ENCODE measurements at places on chromosomes 2 and 18.

- no peak for DNase-seq
Observed at GRCh38 chr18:58615140-58616132, 13.5 kb downstream of the ALPK2 start.

GRCh38 chr18:74342416-74343043 lies 26.9 kb downstream of the C18orf63 start:
- no peak for DNase-seq

GRCh38 chr2:9979977-9980376 lies 28.5 kb downstream of the GRHL1 start:
- DNase-seq = no peak

DNA sequence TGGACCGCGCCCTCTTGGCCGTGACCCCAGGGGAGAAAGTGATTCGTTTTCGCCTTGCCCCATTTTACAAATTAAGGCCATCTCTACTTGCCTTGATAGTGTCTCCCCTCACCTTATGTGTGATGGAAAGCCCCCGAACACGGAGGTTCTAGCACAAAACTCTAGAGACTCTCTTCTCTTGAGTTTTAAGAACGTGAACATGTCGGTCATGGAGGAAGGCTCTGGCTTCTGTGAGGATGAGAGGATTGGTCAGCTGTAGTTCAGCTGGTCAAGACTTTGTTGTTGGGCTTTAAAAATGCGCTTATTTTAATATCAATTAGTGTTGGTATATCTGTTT lies 828 bp downstream of the DYNC1I2 start:
- no peak for DNase-seq

DNA sequence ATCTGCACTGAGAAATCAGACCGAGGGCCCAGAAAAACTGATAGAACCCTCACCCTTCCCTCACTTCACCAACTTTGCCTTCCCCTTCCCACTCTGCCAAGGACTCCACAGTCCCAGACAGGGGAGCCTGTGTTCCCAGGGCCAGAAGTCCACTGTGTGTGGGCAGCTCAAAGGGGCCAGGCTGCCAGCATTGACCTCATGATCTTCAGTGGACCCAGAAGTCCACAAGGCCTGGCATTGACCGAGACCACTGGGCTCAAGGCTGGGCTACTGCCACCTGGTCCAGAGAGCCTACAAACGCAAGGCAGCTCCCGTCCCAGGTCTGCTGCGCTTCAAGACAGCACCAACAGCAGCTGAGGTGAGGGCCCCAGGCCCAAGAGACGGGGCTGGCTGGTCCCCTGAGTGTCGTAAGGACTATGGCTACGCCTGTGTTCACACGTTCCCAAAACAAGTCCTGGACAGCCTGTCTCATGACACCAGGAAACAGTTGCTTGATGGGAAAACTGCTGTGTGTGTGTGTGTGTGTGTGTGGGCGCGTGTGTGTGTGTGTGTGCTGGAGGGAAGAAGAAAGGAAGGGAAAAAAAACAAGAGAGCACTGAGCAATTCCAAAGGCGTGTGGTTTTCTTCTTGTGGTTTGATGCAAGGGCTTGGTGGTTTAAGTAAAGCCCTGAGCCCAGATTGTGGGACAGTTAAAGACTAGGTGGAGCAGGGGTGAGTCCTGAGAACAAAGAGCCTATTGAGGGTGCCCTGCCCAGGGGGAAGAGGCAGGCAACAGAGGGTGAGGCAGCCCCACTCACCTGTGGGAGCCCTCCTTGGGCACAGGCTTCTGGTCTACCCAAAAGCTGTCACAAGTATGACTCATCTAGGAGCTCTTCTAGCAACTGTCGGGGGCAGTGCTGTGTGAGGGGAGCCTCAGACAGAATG lies 46.6 kb upstream of the ZBTB7C start:
- DNase-seq = no peak

GRCh38 chr2:886072-887022 lies 64.3 kb upstream of the SNTG2 start:
- no peak for DNase-seq

- DNase-seq = no peak
Observed at GRCh38 chr2:237556773-237557632, 9.4 kb upstream of the PRLH start.

DNA sequence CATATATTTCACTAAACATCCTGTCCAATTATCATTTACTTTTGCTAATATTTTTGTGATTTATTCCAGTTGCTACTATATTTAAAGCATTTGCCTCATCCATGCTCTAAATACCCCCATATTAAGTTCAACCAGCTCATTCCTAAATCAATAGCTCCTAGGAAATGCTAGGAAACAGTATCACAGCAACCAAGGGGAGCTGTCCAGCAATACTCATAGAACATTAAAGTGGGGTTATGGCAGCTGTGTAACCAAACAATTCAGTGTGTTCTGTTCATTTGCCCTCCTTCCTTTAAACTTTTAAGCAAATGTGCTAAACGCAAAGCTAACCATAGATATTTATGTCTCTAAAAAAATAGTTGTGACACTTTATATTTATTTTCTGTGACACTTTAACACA lies 41.1 kb downstream of the ACVR1C start:
- no peak for DNase-seq

DNA sequence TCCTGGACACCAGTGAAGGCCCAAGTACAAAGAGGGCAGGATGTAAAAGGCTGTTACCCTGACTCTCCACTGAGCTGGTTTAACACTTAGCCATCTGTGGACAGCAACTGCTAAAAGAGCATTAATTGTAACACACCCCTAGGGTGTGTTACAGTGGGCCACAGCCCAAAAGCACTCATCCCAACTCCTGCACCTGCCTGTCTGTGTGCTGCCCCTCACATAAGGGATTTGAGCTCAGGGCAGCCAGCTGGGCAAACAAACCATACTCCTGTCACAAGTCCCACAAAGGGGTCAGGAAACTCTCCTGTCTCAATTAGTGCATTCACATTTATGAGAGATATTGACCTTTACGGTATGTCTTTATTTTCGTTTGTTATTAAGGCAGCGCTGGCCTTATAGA lies 833.1 kb upstream of the NXPH2 start:
- DNase-seq = no peak

GRCh38 chr18:5521000-5521399 lies 22.8 kb downstream of the EPB41L3 start:
- no peak for DNase-seq

DNA sequence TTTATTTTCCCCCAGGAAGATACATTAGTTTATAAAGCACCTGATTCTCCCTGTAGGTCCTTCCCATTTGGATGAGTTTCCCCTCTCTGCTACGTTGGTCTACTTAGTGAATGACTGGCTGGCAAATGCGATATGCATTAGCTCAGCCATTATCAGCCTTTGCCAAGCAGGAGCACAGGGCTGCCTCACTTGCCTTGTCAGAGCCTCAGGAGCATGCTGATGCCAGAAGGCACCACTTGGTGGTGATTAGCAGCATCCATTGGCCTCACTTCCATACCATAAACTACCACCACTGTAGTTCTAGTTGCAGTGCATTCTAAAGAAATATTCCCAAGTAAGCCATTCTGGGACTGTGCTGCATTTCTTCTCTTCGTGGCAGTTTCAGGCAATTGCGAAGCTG lies 442.8 kb upstream of the CHST9 start:
- DNase-seq = no peak

GRCh38 chr2:204664708-204665121 lies 119.4 kb downstream of the PARD3B start:
- no peak for DNase-seq

- DNase-seq = no peak
Observed at GRCh38 chr2:11215407-11215806, 60.1 kb downstream of the SLC66A3 start.

GRCh38 chr2:48589170-48589767 lies 28.4 kb upstream of the GTF2A1L start:
- DNase-seq = no peak

DNA sequence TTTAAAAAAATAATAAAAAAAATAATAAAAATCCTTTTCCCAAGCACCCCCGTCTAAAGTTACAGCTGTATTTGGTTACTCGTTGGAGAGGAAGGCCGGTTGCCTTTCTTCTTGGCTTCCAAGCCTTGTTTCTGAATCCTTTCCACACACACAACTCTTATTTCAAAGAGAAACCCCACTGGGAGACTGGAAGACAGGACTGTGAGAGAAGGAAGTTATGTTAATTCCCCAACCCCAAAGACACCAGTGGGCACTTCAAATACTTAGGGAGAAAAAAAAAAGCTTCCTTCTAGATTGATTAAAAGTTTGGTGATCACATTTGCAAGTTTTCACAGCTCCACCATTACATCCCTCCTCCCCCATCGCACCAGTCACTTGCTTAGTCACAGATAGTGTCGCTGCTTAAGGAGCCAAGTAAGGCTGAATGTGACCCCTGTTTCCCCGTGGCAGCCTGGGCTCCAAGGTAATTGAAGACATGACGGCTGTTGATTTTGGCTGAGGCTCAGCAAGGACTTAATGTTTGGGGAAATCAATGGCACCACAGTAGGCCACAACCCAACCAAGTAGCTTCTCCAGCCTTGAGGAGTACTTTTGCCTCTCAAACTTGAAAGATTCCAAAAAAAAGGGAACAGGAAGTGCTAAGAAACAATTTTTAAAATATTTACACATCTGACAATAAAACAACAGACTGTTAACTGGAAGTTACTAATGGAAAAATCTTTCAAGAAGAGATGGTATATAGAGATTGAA lies 40.8 kb upstream of the FRZB start:
- DNase-seq = no peak

- DNase-seq = no peak
Observed at GRCh38 chr2:181670632-181671031, 9.7 kb downstream of the NEUROD1 start.

DNA sequence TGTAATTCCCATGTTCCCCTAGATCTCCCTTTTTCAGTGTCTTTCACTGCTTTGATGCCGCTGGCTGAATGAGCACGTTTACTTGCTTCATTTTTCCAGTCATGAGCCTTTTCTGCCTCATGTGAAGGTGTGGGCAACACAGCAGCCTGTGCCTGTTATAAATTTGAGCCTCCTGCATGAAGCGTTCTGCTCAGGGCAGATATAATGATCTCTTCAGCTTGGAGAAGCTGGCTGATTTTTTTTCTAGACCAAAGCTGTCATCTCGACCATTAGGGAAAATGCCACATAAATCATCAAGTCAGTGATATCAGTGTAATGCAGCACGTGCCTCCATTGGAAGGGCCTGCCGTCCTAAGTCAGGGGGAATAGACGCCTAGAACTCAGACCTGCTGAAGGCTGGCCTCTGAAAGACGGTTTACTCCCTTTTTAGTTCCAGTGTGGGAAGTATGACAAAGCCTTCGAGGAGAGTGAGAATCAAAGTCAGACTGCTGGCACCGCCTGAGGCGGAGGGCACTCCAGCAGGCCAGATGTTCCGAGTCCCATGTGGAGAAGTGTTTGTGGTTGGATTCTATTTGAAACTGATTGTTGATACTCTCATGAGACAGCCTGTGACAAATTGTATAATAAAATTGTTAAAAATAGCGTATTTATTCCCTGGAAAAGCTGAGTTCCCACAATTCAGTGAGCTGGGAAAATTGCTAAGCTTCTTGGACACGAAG lies 196.5 kb downstream of the MYO1B start:
- no peak for DNase-seq

DNA sequence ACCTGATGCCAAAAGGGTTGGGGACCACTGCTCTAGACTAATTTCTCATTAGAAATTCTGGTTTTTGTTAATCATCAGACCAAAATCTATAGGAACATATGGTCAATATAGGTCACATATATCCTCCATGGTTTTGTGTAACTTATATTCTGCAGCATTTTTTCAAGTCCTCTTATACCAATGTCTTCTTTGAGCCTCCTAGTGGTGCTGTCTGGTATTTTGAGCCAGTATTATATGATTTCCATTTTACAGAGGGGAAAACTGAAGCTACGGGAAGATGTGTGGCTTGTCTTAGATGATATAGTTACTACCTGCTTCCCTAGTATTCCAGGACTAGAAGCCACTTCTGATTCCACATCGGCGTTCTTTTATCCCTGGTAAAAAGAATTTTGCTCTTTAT lies 13.8 kb downstream of the MAPK4 start:
- no peak for DNase-seq

GRCh38 chr2:14712111-14712510 lies 79.6 kb downstream of the LRATD1 start:
- no peak for DNase-seq

DNA sequence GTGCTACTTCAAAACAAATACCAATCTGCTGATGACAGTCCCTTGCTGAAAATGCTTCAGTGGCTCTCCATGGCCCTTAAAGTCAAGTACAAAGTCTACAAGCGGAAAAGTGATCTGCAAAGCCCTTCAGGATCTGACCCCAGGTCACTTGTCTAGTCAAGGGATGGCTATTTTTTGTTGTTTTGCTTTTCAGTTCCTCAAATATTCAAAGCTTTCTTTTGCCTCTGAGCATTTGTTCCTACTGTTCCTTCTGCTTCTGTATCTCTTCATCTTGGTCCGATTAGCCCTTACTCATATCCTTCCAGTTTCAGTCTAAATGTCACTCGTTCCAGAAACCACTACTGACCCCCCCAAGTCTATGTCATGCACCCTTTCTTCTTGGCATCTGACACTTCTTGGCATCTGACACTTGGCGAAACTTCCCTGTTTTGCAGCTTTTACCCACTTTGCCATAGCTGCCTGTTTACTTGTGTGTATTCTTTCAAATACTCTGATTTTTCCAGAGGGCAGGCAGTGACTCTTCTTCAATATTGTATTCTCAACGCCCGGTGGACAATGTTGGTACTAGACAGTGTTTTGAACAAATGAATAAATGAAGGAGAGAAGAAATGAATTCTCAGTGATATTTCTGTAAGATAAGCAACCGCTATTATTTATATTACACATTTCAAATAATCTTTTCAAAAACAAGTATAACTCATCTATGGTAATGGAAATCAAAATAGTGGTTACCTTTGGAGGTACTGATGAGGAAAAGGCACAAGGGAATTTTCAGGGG lies 175.9 kb upstream of the FN1 start:
- no peak for DNase-seq

- DNase-seq = no peak
Observed at GRCh38 chr2:79916285-79916684, 388.3 kb downstream of the LRRTM1 start.

DNA sequence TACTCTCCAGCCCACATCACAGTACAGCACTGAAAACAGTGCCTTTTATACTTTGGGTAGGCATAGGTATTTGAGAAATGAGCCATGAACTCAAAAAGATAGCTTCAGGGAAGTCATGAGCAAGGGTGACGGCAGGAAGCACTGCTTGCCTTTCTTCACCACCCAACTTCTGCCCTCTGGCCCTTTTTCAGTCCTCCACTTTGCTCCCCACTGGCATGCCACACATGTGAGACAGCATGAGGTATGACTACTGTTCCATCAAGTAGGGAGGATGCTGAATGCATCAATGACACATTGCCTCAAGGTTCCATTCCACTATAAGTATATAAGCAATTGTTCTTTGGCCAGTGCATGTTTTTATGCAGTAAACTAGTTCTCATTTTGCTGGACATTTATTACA lies 373.0 kb downstream of the NRXN1 start:
- no peak for DNase-seq

- DNase-seq = no peak
Observed at GRCh38 chr2:129751409-129751808, 228.1 kb upstream of the RAB6C start.

- no peak for DNase-seq
Observed at GRCh38 chr2:231613331-231613662, 20.6 kb downstream of the TEX44 start.

DNA sequence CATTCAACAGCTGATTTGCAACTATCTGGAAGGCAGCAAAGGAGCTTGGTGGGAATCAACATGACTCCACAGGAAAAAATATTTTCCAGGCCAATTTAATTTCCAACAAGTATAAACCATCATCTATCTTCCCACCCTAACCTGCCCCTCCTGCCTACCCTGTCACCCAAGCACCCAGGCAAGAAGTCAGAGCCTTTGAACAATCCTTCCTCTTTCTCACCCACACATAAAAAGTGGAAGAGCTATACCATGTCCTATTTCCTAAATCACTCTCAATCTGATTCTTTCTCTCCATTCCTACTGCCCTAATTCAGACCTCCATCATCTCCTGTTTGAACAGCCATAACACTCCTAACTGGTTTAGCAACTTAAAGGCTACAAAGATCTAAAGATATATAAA lies 12.7 kb downstream of the SPIRE1 start:
- no peak for DNase-seq

Measured in D721Med (cell line).